ENCODE measurements at places on chromosomes 1 and 21.

- no peak for DNase-seq
Measured at GRCh38 chr1:78536427-78536826, 45.7 kb downstream of the PTGFR start.

GRCh38 chr21:35336534-35336933 lies 287.4 kb upstream of the RUNX1 start:
- no peak for DNase-seq

DNA sequence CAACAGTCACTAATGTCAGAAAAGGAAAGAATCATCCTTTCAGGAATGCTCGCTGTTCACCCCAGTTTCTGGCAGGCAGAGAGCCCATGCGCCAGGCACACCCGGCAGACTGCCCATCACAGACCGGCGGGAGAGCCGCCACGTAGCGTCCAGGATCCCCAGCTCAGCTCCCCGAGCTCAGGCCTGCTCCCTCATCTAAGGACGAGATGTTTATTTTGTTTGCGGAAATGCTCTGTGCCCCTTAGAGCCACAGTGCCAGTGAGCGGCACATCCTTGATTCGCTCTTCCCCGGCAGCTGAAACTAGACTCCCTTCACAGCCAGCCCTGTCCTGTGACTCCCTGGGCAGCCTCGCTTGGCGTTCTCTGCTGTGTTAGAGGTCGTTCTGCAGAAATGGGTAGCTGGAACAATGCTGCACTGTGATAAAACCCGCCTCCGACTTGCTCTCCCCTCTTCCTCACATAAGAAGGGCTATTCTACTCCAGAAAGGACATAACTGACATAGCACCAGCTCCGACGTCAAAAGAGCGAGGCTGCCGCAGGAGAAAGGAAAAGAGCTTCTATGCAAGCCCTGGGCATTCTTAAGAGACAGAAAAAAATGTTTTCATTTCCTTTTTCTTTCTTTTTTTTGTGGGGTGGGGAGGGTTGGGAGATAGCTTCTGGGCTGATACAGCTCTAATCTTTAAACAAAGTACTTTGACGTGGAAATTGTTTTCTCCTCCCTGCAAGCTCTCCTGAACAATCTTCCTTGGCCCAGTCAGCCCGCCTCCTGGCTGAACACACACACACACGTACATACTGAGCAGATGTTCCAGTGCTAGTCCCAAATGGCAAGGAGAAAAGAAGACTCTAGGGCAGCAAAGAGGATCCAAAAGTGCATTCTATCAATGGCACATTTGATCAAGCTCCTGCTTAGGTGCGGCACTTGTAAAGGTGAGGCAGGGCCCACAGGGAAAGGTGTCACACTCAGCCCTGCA lies 37.2 kb downstream of the MRAP start:
- no peak for DNase-seq

DNA sequence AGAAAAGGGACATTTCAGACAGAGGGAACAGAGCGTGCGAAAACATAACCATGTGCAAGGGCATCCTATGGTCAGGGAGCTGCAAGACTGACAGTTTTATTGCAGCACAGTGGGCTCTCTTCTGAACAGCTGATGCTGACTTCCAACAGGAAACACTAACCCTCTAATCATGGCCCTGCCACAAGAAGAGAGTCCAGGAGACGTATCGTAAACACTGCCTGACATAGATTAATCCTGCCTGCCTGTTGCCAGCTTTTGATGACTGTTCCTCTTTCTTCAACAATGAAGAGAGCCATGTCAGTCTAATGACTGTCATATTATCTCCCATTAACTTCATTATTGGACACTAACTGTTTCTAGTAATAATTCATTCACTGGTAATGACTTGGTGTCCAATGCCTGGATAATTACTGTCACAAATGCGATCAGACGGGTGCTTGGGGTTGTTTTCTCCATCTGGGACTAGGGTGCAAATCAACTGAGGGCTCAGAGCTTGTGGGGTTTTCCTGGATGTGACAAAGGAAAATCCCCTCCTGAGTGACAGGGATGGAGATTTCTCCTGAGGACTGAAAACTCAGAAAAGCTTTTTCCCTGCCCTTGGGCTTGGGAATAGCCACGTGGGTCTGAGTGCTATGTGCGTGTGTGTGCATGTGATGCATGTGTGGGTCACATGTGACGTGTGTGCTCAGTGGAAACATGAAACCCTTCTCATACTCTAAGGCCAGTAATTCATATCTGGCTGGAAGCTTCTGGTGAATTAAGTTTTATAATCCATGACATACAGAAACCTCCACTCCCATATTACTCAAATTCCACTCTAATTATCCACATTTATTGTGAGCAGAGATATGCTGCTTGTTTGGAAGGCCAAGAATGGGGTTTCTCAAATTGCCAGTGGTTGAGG lies 144.0 kb upstream of the PLXNA2 start:
- DNase-seq, result no peak

- DNase-seq, result no peak
Measured at GRCh38 chr1:18176619-18177018, 69.0 kb downstream of the IGSF21 start.

GRCh38 chr1:94719926-94720793 lies 100.0 kb upstream of the SLC44A3 start:
- DNase-seq, result peak; percentile 81

GRCh38 chr1:79790950-79791349 lies 784.4 kb upstream of the ADGRL4 start:
- no peak for DNase-seq

- no peak for DNase-seq
Measured at GRCh38 chr1:71881611-71882010, 400.7 kb downstream of the NEGR1 start.

GRCh38 chr1:210264496-210265380 lies 32.1 kb downstream of the SERTAD4 start:
- no peak for DNase-seq

DNA sequence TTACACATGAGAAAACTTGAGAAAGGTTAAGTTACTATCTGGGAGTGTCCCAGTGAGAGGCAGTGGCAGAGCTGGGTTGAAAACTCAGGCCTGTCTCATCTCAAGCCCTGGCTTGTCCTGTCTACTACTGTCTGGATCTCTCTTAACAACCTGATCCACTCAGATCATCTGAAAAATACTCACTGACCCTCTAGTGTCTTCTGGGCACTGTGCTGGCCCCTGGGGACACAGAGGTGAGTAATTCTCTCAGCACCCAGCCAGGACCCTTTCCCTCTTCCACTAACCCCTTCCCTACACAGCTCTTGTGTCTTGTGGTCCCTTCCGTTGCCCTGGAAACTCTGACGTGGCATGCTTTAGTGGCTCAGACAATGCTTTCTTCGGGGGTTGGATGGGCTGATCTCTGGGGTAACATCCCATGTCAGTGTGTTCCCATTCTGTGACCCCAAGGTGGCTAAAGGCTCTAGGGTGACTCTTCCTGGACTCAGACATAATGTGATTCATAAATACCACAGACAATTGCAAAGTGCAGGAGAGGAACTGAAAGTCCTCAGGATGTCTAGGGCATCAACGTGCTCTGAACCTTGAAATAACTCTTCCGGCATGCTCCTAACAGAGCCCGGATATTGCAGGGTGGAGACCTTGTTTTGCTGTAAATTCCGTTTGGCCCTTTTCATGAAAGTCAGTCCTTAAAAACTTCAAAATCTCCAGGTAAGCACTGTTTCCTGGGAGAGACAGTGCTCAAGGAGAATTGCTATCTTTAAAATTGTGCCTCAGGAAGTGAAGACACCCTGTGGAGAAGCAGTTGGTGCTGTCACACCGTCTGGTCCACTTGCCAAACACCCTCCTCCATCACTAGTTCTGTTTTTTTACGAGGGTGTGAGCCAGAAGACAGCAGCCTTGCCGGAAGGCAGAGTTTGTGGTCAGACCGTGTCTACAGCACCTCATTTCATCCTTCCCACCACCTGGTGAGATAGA lies 4.0 kb downstream of the SHISAL2A start:
- DNase-seq, result peak; percentile 90

- no peak for DNase-seq
Measured at GRCh38 chr1:209845408-209845725, 17.6 kb downstream of the UTP25 start.

DNA sequence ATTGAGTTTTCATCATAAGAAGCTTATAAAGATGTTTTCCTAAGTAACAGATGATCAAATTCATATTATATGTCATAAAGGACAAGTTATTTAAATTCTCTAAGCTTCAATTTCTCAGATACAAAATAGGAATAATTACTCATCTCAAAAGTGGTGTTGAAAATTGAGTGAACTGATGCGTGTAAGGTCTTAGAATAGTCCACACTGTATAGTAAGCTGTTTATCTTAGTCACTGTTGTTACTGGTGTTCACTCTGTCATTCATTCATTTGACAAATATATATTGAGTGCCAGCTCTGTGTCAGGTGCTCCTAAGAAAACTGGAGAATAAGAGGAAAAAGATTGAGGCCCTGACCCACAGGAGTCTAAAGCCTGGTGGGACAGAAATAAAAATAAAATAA lies 186.3 kb upstream of the BRINP3 start:
- DNase-seq, result no peak

GRCh38 chr1:15758953-15759661 lies 512 bp downstream of the FBLIM1 start:
- DNase-seq, result no peak

GRCh38 chr21:27953340-27954045 lies 986.6 kb upstream of the ADAMTS5 start:
- peak; percentile 0 for DNase-seq

DNA sequence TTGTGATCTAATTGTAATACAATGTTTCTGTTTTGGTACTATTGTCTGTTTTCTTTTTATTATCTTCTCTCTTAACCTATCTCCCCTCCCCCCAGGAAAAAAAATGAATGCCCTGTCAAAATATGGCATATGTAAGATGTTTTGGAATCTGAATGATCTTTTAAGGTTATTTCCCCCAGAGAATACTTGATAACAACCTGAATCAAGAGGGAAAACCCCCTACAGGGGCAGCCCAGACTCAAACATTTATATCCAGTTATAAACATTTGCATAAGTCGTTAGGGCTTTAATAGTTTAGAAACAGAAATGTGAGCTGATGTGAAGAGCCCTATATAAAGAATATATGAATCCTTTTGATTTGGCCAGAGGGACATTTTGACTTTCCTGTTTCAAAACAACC lies 169.5 kb downstream of the VAV3 start:
- no peak for DNase-seq

Measured in GM12865 (cell line).